ENCODE measurements at places on chromosomes 4 and X.

GRCh38 chrX:47620303-47620685 lies 637 bp upstream of the SYN1 start:
- DNase-seq = no peak

DNA sequence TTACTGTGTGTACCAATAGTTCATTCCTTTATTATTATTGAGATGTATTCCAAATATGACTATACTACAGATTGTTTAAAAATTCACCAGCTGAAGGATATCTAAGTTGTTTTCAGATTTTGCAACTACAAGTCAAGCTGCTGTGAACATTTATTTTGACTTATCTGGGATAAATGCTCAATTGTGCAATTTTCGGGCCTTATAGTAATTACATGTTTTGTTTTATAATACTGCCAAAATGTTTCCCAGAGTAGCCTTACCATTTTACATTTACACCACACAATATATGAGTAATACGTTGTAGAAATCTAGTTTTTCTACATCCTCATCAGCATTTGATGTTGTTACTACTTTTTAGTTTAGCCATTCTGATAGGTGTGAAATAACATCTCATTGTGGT lies 179.6 kb downstream of the ANTXR2 start:
- DNase-seq = peak; percentile 26

DNA sequence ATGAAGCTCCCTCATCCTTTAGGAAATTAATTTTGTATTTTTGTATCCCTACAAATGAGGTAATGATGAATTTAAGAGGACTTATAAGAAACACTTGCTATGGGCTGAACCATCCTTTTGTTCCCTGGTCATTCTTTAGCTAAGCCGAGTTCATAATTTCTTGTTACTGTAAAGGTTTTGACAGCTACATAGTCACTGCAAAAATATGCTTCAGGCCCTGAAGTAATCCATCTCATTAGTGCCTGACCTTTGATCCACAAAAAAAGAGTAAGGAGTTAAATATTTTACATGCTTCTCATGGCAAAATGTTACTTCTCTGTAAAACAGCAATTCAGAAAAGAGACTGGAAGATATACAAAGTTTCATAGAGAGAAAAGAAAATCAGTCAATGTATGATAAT lies 290.6 kb upstream of the SLIT2 start:
- DNase-seq = peak; percentile 48

GRCh38 chr4:8205749-8206611 lies 6.9 kb downstream of the SH3TC1 start:
- DNase-seq = no peak

GRCh38 chrX:150375243-150375770 lies 12.2 kb downstream of the MAMLD1 start:
- DNase-seq = no peak

DNA sequence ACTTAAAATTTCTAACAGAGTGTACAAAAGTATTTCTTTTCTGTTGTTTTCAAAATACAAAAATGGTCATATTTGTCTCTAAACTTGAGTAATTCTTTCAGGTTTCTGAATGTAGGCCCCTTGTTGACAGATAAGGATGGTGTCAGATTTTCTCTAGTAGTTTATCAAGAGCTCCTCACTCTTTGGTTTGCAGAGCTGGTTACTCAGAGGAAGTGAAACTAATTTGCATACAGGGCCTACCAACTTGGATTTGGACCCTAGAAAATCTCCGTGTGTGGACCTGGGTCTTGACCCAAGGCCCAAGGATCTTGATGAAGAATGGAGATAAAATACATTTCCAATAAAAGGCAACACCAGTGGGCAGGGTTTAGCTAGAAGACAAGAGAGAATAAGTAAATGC lies 433 bp upstream of the ADH6 start:
- DNase-seq = no peak

DNA sequence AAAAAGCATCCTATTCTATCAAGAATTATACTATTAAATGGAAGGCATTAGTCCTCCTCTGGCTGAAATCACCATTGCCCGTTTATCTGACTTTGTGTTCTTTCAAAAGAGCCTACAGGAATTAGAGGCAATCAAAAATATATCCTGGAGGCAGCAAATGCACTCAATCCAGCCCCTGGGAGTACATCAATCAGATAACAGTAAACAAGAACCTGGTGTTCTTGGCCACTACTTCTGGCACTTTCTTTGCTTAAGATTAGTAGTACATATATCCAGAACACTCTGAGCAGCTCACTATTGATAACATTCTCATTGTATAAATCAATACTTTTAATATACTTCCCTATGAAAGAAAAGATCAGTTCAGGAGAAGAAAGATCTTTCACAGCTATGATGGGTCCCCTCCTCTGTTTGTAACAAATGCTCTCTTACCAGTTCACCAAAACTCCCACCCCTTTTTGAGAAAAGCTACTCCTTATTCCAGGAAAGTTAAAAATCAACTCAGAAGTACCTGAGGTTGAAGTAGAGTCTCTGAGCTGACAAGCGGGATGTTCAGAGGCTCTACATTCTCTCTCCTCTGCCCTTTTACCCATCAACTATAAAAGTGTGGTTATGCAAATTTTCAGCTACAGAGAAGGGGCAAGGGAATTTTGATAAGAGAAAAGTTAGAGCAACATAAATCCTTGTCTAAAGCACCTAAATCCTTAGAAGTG lies 176.0 kb downstream of the COX18 start:
- no peak for DNase-seq

Data from cardiac fibroblast (primary cell).